ENCODE measurements at places on chromosomes 4 and X.

DNA sequence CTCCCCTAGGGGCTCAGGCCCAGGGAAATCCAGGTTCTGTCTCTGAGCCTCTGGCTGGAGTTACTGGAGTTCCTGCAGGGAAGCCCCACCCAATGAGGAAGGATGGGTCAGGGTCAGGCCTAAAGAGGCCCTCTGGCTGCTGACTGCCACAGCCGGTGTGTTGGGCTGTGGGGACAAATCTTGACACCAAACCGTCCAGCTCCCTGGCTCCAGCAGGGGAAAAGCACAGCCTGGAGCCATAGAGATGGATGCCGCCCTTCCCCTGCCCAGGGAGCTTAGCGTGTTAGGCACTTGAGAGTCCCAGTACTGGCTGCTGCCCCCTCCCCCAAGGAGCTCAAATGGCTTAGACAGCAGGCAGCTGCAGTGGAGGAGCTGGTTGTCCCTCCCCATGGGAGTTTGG lies 321.3 kb upstream of the LCORL start:
- DNase-seq, result no peak

DNA sequence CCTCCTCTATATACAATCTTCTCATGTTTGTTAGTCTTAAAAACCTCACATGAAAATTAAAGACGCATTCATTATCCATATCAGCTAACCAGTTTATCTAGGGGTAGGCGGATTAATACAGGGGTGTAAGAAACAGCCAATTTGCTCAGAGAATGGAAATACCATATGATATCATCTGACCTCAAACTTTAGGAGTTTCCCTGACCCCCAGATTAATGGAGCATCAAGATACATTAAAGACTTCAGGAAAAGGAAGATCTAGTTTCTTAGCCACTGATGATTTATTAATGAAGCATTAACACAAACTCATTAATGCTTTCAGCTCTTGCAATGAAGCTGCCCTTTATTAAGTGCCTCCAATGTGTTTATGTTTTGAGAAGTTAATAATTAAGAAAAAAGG lies 67.5 kb downstream of the CAMK2D start:
- DNase-seq, result no peak

DNA sequence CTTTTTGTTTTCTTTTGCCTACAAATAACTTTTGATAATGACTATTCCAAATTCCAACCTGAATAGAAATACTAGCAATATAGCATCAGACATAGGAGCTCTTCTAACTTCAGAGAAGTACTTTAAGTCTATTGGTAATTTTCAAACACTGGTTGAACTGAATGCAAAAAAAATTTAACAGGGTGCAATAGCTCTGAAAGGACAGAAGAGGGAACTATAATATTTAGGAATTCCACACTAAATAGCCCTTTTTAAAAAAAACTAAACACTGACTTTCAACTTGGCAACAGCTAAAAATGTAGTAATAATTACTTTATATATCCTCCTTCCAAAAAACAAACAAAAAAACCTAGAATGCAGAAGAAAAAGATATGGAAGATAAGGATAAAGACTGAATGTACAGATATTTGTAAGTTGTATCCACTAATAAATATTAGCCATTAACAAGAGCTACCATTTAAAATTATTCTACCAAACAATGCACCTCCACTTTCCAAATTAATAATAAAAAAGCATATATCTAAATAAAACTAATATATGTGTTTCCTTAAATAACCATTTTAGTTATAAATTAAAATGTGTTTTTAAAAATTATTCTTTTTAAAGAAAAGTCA lies 81.4 kb downstream of the FBXW7 start:
- DNase-seq, result no peak

DNA sequence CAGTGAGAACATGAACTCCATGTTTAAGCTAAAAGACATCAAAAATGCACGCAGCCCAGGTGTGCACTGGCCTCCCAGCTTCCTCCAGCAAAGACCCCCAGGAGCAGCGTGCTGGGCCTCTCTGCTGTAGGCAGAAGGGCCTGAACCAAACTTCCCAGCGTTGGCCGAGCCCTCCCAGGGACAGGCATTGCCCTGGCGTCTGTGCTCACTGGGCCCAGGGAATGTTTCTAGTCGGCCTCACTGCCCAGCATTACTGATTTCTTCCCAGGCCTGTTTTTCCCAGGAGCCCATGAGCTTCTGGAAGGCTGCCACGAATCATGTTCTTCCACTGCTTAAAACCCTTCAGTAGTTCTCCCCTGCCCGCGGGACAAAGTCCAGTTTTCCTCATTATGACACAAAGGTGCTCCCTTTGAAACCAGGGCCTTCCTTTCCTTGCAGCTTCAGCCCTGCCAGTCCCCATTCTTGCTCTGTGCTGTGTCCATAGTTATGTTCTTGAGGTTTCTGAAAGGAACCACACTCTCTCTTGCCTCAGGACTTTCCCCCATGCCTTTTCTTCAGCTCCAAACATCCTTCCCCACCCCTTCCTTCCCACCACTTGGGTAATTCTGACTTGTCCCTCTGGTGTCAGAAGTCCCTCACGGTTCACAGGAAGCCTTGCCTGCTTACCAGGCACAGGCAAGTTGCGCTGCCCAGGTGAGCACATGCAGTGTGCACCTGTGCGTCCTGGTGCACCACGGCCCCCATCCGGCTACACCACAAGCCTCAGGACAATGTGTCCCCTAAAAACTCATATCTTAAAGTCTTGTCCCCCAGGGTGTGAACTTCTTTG lies 93.4 kb upstream of the ENPP6 start:
- DNase-seq, result no peak

DNA sequence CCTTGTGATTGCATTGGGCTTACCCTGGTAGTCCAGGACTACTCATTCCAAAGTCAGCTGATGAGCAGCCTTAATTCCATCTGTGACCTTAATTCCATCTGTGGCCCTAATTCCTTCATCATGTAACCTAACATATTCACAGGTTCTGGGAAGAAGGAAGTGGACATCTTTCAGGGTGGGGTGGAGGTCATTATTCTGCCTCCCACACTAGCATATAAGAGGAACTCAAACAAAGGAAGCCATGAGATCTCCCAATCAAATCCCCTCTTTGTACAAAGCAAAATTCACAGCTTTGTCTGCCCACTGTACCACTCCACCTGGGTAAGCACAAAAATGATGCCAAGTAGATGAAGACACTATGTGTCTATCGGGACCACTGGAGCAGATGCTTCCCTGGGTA lies 87.3 kb downstream of the SLC2A9 start:
- no peak for DNase-seq

DNA sequence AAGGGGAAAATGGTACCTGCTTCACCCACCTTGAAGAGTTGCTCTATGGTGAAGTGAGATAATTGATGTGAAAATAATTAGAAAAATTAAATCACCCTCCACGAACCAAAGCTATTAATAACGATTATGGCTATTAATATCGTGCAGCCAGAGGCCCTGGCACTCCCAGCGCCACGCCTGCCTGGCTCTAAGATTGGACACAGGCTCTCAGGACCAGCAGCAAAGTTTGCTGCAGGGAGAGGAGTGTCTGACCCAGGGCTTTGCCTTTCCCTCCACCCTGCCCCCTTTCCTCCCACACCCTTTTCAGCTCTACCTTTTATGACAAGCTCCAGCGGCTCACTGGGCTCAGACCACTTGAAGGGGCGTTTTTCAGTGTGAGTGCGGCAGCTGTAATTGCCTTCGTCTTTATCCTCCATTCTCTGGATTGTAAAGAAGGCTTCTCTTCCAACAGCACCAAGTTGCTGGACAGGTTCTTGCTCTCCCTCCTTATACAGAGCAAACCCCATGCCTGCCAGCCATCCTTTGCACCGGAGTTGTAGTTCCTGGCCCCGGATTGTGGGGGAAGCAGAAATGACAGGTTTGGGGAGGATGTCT lies 11.5 kb downstream of the IGSF1 start:
- no peak for DNase-seq

DNA sequence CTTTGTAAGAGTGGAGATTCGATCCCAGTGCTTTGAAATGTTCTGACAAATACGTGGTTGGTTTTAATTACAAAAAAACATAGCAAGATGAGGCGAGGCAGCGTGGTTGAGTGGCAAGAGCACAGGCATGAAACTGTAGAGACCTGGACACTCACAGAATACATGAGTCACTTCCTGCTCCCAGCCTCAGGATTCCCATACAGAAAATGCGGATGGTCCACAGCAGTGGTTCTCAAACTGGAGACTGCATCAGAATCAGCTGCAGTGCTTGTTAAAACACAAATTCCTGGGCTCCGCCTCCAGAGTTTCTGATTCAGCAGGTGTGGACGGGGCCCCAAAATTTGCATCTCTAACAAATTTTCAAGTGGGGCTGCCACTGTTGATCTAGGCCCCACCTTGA lies 10.1 kb downstream of the OTOP1 start:
- DNase-seq, result no peak

- no peak for DNase-seq
These were observed 53.6 kb upstream of the SHOX start for GRCh38 chrX:576904-577560.

DNA sequence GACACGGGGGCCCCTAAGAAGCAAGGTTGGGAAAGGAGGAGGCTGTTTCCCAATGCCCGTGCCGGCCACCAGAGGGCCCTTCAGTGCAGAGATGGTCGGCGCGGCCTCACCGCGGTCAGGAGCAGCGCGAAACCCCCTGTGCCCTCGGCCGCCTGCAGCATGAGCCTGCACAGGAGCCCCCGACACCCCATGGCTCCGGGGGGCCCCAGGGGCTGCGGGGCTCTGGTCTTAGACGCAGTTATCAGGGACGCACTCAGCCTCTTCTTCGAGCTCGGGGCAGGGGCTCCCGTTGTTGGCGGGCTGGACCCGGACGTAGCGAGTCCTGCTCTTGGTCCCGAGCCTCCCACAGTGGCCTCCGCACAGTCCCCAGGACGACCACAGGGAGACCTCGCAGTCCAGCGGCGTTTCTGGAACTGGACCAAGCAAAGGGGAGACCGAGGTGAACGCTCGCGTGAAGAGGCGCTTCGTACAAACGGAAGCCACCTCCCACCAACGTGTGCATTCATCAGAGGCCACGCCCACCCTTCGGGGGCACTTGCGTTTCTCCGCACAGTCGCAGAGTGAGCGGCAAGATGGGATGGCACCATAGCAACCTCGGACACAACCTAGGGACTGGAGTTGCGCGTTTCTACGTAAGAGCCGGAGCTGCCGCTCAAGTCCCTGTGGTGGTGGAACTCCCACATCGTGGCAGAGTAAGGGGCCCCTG lies 5.0 kb downstream of the SPON2 start:
- DNase-seq, result peak; percentile 84

DNA sequence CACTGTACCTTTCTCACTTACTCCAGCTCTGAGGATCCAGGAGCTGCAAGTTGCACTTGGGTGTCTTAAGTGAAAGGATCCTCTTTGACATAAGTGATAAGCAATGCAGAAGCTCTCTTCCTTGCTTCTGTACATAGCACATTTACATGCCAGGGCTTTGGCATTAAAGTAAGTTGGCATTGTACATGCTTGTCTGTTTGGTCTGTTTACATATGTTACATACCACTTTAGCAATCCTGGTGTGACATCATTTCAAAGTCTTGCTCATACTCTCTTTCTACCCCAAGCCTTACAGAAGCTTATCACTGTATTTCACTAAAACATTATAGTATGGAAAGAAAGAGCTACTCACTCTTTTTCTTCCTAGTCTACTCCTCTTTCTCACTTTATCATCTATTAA lies 2548.3 kb downstream of the ARAP2 start:
- DNase-seq, result no peak

GRCh38 chr4:144355811-144356757 lies 215.6 kb upstream of the GYPA start:
- DNase-seq, result no peak

GRCh38 chr4:120314969-120315368 lies 248.3 kb upstream of the MAD2L1 start:
- no peak for DNase-seq

- DNase-seq, result no peak
These were observed 301.1 kb downstream of the FRMPD4 start for GRCh38 chrX:12439416-12439815.

GRCh38 chr4:118834070-118834469 lies 1.9 kb downstream of the SEC24D start:
- DNase-seq, result no peak

- DNase-seq, result no peak
These were observed 4.3 kb downstream of the IL15 start for GRCh38 chr4:141640696-141641095.

DNA sequence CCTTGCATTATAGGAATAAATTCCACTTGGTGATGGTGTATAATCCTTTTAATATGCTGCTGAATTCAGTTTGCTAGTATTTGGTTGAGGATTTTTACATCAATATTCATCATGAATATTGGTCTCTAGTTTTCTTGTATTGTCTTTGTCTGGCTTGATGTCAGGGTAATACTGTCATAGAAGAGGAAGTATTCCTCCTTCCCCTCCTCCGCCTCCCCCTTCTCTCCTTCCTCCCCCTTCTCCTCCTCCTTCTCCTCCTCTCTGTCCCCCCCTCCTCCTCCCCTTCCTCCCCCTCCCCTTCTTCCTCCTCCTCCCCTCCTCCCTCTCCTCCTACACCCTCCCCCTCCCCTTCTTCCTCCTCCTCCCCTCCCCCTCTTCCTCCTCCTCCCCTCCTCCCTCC lies 65.8 kb downstream of the RGS12 start:
- DNase-seq, result no peak

- DNase-seq, result no peak
These were observed at the start of gene NDNF for GRCh38 chr4:121072224-121073003. NDNF (minus strand) TSS chr4:121072535; CDS start chr4:121045837, 26,698 bp downstream.

DNA sequence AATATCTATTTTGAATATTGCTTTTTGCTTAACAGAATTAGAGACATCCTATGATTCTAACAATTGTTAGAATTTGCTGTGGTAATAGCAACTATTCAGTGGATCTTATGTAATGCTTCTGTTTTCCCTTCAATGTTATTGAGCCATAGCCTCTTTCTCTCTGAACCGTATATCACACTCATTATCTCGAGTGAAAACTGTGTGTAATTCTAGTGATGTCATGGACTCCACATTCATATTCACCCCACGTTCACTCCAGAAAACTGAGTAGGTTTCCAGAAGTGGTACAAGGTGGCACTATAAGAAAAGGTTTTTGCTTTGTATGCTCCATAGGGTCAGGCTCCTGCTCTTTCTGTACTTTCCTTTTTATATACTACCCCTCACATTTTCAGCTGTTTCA lies 534.3 kb upstream of the PABPC4L start:
- DNase-seq, result no peak

DNA sequence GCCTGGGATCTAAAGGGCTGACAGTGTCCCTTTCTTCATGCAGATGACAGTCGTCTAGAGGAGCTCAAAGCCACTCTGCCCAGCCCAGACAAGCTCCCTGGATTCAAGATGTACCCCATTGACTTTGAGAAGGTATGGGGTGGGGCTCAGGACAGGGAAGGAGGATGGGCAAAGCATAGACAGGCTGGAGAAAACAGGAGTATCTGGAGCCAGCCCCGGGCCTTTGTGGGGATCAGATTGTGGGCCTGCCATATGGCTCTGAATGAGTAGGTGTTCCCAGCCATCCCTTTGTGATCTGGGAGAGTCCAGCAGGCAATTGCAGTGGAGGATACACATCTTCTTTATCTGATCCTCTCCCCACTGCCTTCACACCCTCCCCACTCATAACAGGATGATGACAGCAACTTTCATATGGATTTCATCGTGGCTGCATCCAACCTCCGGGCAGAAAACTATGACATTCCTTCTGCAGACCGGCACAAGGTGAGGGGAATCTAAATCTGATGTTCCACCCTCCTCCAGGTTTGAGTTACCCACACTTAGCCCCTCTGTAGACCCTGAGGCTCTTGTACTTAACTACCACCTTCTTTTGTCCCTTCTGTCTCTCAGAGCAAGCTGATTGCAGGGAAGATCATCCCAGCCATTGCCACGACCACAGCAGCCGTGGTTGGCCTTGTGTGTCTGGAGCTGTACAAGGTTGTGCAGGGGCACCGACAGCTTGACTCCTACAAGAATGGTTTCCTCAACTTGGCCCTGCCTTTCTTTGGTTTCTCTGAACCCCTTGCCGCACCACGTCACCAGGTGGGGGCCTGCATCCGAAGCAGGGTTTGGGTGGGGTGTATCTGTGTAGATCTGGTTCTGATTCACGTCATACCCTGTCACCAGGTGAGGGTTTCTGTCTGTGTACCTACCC lies 5.8 kb upstream of the CDK16 start:
- DNase-seq, result no peak

All from activated CD8-positive, alpha-beta memory T cell treated with anti-CD3 and anti-CD28 coated beads for 4 hours (primary cell).